ENCODE measurements at places on chromosomes 3 and 15. TPM values are rescaled to one million over a fixed set of nuclear protein-coding genes. Genes with fewer than 3 reads are reported as not detected.

DNA sequence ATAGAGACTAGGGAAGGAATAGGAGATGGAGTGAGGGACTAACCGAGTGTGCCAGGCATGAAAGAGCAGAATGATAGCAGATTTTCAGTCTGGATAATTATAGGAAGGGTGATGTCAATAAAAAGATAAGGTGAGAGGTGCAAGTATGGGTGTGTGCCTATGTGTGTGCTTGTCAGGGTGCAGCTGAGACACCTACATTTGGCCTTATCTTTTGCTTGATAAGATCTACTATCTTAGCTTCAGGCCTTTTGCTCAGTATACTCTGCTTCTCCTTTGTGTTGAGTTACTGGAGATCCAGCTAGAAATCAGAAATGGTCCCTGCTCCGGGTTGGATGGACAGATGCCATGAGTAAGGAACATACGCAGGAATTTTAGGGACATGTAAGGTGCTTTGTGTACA is 17.4 kb downstream of the ARL14 start:
- no peak overlapping the region for H3K27ac ChIP-seq
- H3K4me1 ChIP-seq = peaks cover 6% of the 10 kb centered on the region
- H3K27me3 ChIP-seq = no peaks in the 10 kb centered on the region
- H3K4me3 ChIP-seq = no peak overlapping the region

The LYZL4 gene
- total RNA-seq = not detected

DNA sequence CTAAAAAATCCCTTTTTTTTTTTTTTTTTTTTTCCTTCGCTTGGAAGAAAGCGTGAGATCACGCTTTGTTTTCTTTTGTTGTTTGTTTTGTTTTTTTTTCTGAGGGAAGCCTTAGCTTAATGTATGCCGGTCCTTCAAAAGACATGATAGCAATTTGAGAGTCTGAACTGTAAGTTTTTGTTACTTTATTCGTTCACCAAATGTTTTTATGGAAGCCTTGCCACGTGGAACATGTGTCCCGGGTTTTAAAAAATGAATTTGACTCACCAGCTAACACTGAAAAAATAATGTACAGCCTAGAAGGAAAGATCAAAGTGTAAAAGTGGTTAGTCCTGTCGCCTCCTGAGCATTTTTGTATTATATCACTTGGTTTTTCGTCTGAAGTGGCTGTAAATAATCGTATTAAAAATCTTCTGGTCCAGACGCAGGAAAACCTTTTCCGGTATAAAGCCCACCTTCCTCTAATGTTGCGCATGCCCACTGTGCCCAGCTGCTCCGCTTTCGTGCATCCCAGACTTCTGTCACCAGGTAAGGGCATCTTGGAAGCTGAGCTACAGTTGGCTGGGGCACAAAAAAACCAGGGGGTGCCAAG is 795 bp upstream of the MYNN start:
- H3K27me3 ChIP-seq = no peaks in the 10 kb centered on the region
- peak overlapping the region; percentile 99 for H3K4me3 ChIP-seq
- no peak for DNase-seq
- H3K4me1 ChIP-seq = peaks cover 51% of the 10 kb centered on the region

The MTFMT gene
- total RNA-seq = 18.5 TPM

The SOX14 gene
- total RNA-seq = not detected

- H3K27me3 ChIP-seq = peaks cover 2% of the 10 kb centered on the region
- no peak for DNase-seq
- peaks cover 2% of the 10 kb centered on the region for H3K4me1 ChIP-seq
- no peak overlapping the region for H3K27ac ChIP-seq
Observed at GRCh38 chr3:171871392-171872274, 28.5 kb downstream of the TMEM212 start.

- DNase-seq = no peak
- H3K4me3 ChIP-seq = no peak overlapping the region
- peaks cover 6% of the 10 kb centered on the region for H3K36me3 ChIP-seq
- H3K4me1 ChIP-seq = no peaks in the 10 kb centered on the region
- no peak overlapping the region for H3K27ac ChIP-seq
Observed at GRCh38 chr3:86923071-86923491, 67.9 kb downstream of the VGLL3 start.

GRCh38 chr3:16802389-16802788 is 82.4 kb upstream of the PLCL2 start:
- no peak overlapping the region for H3K4me3 ChIP-seq
- H3K27ac ChIP-seq = no peak overlapping the region
- peaks cover 26% of the 10 kb centered on the region for H3K4me1 ChIP-seq
- no peak for DNase-seq

DNA sequence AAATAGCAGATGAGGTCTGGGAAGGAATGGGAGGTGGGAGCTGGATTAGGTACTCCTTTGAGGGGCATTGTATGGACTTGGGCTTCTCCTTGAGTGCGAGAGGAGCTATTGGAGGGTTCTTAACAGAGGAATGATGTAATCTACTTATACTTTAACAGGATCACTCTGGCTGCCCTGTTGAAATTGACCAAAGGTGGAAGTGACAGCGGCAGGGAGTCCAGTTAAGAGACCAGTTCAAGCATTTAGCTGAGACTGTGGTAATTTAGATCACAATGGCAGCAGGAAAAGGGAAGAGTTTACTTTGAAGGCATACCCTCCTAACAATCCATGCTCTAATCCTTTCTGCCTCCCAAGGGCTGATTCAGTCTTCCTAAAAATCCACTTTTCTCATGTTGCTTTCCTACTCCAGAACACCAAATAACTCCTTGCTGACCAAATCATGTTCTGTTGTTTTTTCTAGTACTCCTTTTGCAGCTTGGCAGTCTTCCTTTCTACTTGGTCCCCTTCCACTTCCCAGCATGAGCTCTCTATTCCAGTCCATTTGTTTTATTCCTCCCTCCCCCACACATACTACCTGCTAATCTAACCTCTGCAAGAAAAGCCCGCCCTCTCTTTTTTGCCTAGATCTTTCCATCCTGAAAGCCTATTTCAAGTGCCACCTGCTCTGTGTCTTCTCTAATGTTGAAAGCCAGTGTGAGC is 139.4 kb downstream of the NECTIN3 start:
- H3K27me3 ChIP-seq = no peaks in the 10 kb centered on the region
- no peak overlapping the region for H3K4me3 ChIP-seq
- DNase-seq = no peak
- H3K36me3 ChIP-seq = no peaks in the 10 kb centered on the region
- no peaks in the 10 kb centered on the region for H3K4me1 ChIP-seq
- H3K27ac ChIP-seq = no peak overlapping the region

DNA sequence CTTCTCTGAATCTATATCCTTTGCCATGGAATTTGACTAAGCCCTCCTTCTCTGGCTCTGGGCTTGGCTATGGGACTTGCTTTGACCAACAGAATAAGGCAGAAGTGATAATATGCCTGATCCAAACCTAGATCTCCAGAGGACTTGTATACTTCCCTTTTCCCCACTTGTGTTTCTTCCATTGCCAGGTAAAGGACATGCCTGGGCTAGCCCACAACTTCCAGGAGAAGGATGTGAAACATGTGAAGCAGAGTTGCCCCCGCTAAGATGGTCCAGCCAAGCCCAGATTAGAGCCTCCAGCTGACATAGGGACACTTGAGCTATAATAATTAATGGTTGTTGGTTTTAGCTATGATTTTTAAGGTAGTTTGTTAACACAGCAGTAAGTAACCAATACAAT is 55.1 kb downstream of the FOXB1 start:
- no peak overlapping the region for H3K4me3 ChIP-seq
- H3K4me1 ChIP-seq = no peaks in the 10 kb centered on the region
- H3K27me3 ChIP-seq = peaks cover 25% of the 10 kb centered on the region
- peaks cover 16% of the 10 kb centered on the region for H3K36me3 ChIP-seq

DNA sequence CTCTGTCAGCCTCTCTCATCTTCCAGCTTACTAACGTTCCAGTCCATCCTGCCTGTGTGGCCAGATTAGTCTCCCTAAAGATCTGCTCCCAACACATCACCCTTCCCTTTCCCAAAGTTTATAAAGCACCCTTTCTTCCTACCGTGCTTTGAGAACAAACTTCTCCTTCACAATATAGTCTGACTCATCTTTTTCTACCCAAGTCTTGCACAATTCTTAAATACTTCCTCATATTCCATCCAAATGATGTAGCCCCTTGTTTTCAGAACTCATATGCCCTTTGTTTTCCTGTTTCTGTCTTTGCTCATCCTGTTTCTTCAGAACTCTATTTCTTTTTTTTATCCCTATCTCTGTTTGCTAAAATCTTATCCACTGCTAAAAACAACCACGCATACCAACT is 326.8 kb downstream of the MFSD1 start:
- no peak overlapping the region for H3K27ac ChIP-seq
- DNase-seq = no peak
- H3K4me3 ChIP-seq = no peak overlapping the region
- H3K36me3 ChIP-seq = no peaks in the 10 kb centered on the region

The C3orf49 gene
- total RNA-seq = not detected

DNA sequence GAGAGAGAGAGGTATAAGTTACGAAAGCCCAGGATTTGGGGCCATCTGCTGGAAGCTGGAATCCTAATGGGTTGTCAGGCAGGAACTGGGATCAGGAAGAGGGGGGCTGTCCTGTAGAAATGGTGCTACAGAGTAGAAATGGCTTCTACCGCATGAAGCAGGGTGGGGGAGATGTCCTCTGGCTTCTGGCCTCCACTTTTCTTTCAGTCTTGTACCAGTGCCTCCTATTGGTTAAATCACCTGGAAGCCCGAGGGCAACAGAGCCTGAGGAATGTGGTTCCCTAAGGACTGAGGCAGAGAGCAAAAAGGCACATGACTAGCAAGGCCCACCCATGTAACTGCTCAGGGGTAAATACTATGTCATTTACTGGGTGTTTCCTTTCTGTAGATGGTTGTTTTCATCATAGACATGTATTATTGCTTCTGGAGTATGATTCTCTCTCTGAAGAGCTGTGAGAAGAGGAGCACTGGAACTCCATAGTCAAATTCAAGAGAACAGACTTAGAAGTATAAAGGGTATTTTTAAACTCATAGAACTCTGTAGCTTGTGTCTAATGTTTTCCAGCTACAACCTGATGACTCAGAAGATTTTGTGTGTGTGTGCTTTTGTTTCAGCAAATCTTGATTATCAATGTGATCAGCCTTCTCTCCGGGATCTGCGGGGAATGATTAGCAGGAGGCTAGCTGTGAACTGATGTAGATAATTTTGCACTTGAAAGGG is 20.2 kb upstream of the MITF start:
- H3K27ac ChIP-seq = no peak overlapping the region
- H3K4me1 ChIP-seq = no peaks in the 10 kb centered on the region
- no peak overlapping the region for H3K4me3 ChIP-seq
- H3K27me3 ChIP-seq = no peaks in the 10 kb centered on the region
- no peak for DNase-seq
- no peaks in the 10 kb centered on the region for H3K36me3 ChIP-seq

The CASR gene
- total RNA-seq = not detected

The IL1RAP gene
- 19.5 TPM for total RNA-seq

GRCh38 chr3:47012342-47013230 is 33.1 kb downstream of the NBEAL2 start:
- H3K4me1 ChIP-seq = peaks cover 32% of the 10 kb centered on the region
- H3K27ac ChIP-seq = peak overlapping the region; percentile 31
- H3K4me3 ChIP-seq = no peak overlapping the region
- H3K27me3 ChIP-seq = no peaks in the 10 kb centered on the region
- no peaks in the 10 kb centered on the region for H3K36me3 ChIP-seq
- no peak for DNase-seq

The LRRC15 gene
- total RNA-seq = not detected

GRCh38 chr3:175648899-175649298 is 789.8 kb downstream of the NAALADL2 start:
- no peaks in the 10 kb centered on the region for H3K4me1 ChIP-seq
- no peak overlapping the region for H3K4me3 ChIP-seq
- no peaks in the 10 kb centered on the region for H3K27me3 ChIP-seq
- DNase-seq = no peak
- H3K27ac ChIP-seq = no peak overlapping the region
- no peaks in the 10 kb centered on the region for H3K36me3 ChIP-seq

GRCh38 chr15:77496715-77497109 is 76.0 kb downstream of the HMG20A start:
- H3K36me3 ChIP-seq = no peaks in the 10 kb centered on the region
- no peaks in the 10 kb centered on the region for H3K27me3 ChIP-seq
- peak; percentile 70 for DNase-seq
- H3K4me3 ChIP-seq = no peak overlapping the region
- no peak overlapping the region for H3K27ac ChIP-seq

GRCh38 chr3:34793057-34793456 is 846.3 kb upstream of the ARPP21 start:
- no peaks in the 10 kb centered on the region for H3K4me1 ChIP-seq
- DNase-seq = no peak
- no peak overlapping the region for H3K4me3 ChIP-seq

The GOLGA6D gene
- not detected for total RNA-seq

- H3K36me3 ChIP-seq = peaks cover 16% of the 10 kb centered on the region
- H3K27me3 ChIP-seq = no peaks in the 10 kb centered on the region
- H3K27ac ChIP-seq = no peak overlapping the region
- no peak for DNase-seq
- H3K4me3 ChIP-seq = no peak overlapping the region
- H3K4me1 ChIP-seq = peaks cover 9% of the 10 kb centered on the region
Observed at GRCh38 chr3:171113716-171114115, 87.2 kb upstream of the SLC2A2 start.

The SLC22A14 gene
- not detected for total RNA-seq

GRCh38 chr3:33658991-33659848 is 58.8 kb downstream of the CLASP2 start:
- no peaks in the 10 kb centered on the region for H3K36me3 ChIP-seq
- peak overlapping the region; percentile 71 for H3K27ac ChIP-seq
- peak overlapping the region; percentile 58 for H3K4me3 ChIP-seq
- H3K27me3 ChIP-seq = no peaks in the 10 kb centered on the region
- DNase-seq = no peak
- peaks cover 23% of the 10 kb centered on the region for H3K4me1 ChIP-seq

- H3K4me3 ChIP-seq = no peak overlapping the region
- no peak overlapping the region for H3K27ac ChIP-seq
- no peaks in the 10 kb centered on the region for H3K36me3 ChIP-seq
- no peaks in the 10 kb centered on the region for H3K27me3 ChIP-seq
- H3K4me1 ChIP-seq = peaks cover 11% of the 10 kb centered on the region
Observed at GRCh38 chr15:63999177-63999576, 47.1 kb downstream of the DAPK2 start.

DNA sequence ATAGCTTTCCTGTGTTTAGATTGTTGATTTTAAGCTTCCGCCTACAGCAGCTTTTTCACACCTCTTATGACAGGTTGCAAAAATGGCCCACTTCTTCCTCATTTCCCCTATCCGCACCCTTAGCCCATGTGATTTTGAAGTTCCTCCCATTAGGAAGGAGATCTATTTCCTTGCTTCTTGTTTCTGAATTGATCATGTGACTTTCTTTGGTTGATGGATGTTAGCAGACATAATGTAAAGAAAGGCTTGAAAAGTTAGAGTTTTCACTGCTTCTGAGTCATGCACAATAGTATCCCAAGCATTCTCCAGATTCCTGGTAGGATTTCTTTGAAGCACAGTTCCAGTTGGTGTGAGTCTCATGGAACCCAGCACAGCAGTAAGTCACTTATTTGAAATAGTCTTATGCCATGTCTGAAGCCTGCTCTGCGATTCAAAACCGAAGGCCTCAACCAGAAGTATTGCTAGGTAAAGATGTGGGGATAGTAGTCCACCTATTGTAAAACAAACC is 76.6 kb downstream of the EDEM1 start:
- peaks cover 19% of the 10 kb centered on the region for H3K27me3 ChIP-seq
- DNase-seq = no peak
- no peak overlapping the region for H3K4me3 ChIP-seq
- no peaks in the 10 kb centered on the region for H3K36me3 ChIP-seq

GRCh38 chr3:2802429-2802828 is 307.7 kb downstream of the IL5RA start:
- no peak overlapping the region for H3K27ac ChIP-seq
- H3K27me3 ChIP-seq = peaks cover 24% of the 10 kb centered on the region
- DNase-seq = no peak
- no peak overlapping the region for H3K4me3 ChIP-seq

The CCDC191 gene
- 3.0 TPM for total RNA-seq

GRCh38 chr15:80640531-80641121 is 54.5 kb upstream of the ABHD17C start:
- no peak for DNase-seq
- no peak overlapping the region for H3K4me3 ChIP-seq
- peaks cover 13% of the 10 kb centered on the region for H3K27me3 ChIP-seq
- H3K36me3 ChIP-seq = no peaks in the 10 kb centered on the region
- H3K27ac ChIP-seq = no peak overlapping the region

Data from natural killer cell treated with Interleukin-12 subunit alpha and Interleukin-12 subunit beta and Interleukin-15 and Interleukin-18, amount 100 ng/mL, for 72 hours (primary cell).